ENCODE measurements at places on chromosomes 2 and 18.

- no peak overlapping the region for H3K4me3 ChIP-seq
- DNase-seq, result no peak
- no peaks in the 10 kb centered on the region for H3K36me3 ChIP-seq
- no peak overlapping the region for H3K27ac ChIP-seq
- H3K27me3 ChIP-seq, result no peaks in the 10 kb centered on the region
- no peaks in the 10 kb centered on the region for H3K4me1 ChIP-seq
Measured at GRCh38 chr18:41128126-41128525, 826.9 kb upstream of the PIK3C3 start.

GRCh38 chr2:239929504-239929903 is 95.6 kb downstream of the NDUFA10 start:
- no peak overlapping the region for H3K4me3 ChIP-seq
- H3K27ac ChIP-seq, result no peak overlapping the region
- H3K27me3 ChIP-seq, result no peaks in the 10 kb centered on the region
- H3K4me1 ChIP-seq, result no peaks in the 10 kb centered on the region
- no peak for DNase-seq
- no peaks in the 10 kb centered on the region for H3K36me3 ChIP-seq

GRCh38 chr2:112004253-112004645 is 50.8 kb upstream of the TMEM87B start:
- no peaks in the 10 kb centered on the region for H3K27me3 ChIP-seq
- DNase-seq, result peak; percentile 4
- no peak overlapping the region for H3K4me3 ChIP-seq
- H3K27ac ChIP-seq, result peak overlapping the region; percentile 30

GRCh38 chr2:42074661-42075060 is 26.8 kb downstream of the PKDCC start:
- H3K36me3 ChIP-seq, result no peaks in the 10 kb centered on the region
- no peak overlapping the region for H3K4me3 ChIP-seq
- no peaks in the 10 kb centered on the region for H3K27me3 ChIP-seq

DNA sequence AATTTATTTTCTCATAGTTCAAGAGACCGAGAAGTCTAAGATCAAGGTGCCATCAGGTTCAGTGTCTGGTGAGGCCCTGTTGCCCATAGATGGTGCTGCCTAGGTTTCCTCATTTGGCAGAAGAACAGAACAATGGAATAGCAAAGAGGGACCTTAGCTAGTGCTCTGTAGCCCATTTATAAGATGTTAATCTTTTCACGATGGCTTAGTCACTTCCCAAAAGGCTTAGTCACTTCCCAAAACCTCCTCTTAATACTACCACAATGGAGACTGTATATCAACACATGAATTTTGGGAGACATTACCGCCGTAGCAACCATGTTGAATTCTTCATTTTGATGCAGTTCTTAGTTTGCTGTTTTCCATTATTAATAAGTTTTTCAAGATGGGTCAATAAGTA is 246.3 kb upstream of the NRP2 start:
- H3K27ac ChIP-seq, result no peak overlapping the region
- H3K27me3 ChIP-seq, result no peaks in the 10 kb centered on the region
- H3K4me1 ChIP-seq, result no peaks in the 10 kb centered on the region
- H3K36me3 ChIP-seq, result no peaks in the 10 kb centered on the region
- no peak for DNase-seq
